A673 (cell line): ENCODE measurements at places on chromosomes 2 and 18. TPM values are rescaled to one million over a fixed set of nuclear protein-coding genes. Genes with fewer than 3 reads are reported as not detected.

C2orf80 gene
- not detected in 2 replicates for total RNA-seq

OTOS gene
- not detected in 2 replicates for total RNA-seq

DNA sequence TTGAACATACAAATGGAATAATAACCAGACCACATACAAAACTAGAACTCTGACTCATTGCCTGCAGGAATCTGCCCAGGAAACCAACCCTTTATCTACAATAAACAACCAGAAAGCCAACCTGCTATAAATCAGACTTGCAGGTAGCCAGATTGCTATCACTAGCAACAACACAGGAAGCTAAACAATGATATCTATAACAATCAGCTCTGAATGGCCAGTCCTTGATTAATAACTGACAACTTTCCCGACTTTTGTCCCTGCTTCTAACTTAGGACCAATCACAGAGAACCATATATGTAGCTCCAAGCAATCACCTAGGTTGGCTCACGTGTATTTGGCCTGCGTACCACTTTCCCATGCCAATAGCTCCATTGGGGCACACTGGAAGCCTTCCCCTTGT, 470.8 kb downstream of the RIT2 start:
- DNase-seq, result no peak

- DNase-seq, result no peak
Measured at GRCh38 chr2:109392816-109393661, 220.7 kb downstream of the SEPTIN10 start.

- DNase-seq, result no peak
Measured at GRCh38 chr2:50963734-50964133, 68.2 kb downstream of the NRXN1 start.

COL3A1 gene
- total RNA-seq, result 12.6 and 23.7 TPM in 2 replicates

DNA sequence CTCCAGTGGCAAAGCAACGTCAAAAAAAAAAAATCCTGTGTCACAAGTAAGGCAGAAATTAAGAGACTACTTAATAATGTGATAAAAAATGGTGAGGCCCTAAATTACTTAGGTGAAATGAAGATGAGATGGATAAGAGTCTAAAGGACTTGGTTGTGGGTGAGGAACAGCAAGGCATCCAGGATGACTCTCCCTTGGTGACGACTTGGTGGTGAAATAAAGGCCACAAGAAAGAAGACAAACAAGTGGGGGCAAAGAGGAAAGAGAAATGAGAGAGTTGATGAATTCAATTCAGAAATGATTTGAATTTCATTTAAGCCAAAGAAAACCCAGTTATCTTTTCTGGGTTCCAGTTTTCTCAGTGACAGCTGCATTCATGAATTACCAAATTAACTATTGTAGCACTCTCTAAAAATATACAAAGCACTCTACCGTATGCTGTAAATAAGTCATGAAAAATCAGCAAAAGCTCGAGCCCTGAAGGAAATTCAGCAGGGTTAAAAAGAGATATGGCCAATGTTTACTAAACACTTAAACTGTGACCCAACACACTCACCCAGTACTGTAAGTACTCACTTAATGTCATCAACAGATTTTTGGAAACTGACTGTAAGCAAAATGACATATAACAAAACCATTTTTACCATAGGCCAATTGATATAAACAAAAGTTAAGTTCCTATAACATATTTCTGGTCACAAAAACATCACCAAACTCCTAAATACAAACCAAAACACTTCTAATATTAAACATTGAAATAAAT, 1.4 kb downstream of the METTL8 start:
- no peak for DNase-seq

- no peak for DNase-seq
Measured at GRCh38 chr2:7084601-7085000, 167.4 kb downstream of the RNF144A start.

ANKRD44 gene
- 17.0 and 22.2 TPM in 2 replicates for total RNA-seq

CTNNA2 gene
- not detected in 2 replicates for total RNA-seq

DNA sequence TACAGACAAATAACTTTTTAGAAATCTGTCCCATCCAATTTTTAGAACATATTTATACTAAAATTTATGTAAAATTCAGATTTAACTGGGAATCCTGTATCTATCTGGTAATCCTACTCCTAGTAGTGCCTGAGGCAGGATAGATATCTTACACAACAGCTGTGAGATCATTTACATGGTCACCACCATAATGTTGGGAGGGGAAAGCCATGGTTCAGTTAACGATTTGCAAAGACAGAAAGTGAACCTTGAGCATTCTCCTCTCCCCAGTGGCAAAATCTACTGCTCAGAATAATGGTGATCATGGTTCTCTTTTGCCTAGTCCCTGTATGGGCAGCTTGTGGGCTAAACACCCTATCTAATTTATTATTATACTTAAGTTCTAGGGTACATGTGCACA, 7.7 kb upstream of the TMEM247 start:
- no peak for DNase-seq

GRCh38 chr2:226215902-226216503, 583.6 kb downstream of the IRS1 start:
- DNase-seq, result peak; percentile 87

DNA sequence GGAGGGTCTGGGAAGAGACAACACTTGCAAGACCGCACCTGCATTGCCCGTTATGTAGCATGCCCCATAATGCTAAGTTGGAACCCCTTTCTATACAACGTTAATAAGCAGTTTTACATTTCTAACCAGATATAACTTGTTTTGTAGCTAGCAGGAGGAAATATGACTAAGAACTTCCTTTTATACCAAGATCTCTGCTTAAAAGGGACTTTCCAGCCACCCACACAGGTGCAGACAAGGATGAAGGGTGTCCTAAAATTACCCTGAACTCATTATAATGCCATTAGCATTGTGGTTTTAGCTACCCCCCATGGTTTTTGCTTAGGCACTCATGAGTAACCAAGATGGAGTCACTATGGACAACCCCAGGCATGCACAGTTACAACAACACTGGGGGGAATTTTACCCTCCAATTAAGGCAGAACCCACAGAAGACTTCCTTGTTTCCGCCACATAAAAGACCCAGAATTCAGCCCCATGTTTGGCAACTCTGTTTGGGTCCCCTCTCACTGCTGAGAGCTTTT, 362.8 kb downstream of the CBLN2 start:
- DNase-seq, result no peak

DNA sequence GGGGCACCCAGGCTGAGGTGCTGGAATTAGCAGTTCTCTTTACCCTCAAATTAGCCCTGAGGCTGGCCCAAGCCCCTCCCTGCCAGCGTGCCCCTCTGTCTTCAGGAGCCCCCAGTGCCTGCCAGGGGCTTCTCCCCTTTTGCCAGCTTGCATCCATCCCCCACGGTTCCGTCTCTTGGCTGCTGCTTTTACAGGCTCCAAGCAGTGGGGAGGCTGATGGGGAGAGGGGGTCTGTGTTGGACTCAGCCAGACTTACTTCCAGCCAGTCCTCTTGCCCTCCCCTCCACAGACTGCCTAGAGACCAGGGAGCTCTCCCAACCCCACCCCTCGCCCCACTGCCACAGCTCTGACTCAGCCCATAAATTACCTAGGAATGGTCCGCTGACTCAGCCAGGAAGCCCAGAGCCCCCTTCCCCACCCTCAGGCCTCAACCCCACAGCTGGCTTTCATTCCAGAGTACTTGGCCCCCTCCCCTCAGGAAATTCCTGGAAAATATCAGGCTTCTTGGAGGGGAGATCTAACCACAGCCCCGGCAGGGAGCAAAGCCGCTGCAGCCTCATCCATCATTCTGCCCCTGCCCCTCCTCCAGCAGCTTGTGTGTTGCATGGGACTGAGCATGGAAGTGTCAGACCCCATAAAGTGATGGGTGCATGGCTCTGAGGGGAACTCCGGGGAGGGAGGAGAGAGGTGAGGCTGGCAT, 184.6 kb downstream of the ZFP36L2 start:
- DNase-seq, result peak; percentile 93

REG1B gene
- not detected in 2 replicates for total RNA-seq

LRRC30 gene
- not detected in 2 replicates for total RNA-seq

- DNase-seq, result no peak
Measured at GRCh38 chr18:58443671-58444070, 185.2 kb downstream of the ALPK2 start.

DNA sequence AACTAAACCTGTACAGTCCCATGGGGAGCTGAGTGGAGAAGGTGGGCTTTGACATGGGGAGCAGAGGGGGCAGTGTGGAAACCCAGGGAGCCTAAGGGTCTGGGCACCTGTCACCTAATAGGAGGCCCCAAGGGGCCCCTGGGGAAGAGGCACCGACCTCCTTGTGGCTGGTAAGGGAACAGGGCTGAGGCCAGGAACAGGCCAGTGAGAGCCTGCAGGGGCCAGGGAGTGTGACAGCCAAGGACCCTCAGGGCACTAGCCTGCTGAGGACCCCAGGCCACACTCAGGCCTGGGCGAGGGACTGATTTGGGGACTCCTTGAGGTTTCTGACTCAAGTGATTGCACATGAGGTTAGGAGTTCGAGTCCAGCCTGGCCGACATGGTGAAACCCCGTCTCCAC, 24.5 kb upstream of the ALPP start:
- no peak for DNase-seq

GRCh38 chr2:166134252-166135151, 6.7 kb upstream of the SCN1A start:
- DNase-seq, result no peak

DNA sequence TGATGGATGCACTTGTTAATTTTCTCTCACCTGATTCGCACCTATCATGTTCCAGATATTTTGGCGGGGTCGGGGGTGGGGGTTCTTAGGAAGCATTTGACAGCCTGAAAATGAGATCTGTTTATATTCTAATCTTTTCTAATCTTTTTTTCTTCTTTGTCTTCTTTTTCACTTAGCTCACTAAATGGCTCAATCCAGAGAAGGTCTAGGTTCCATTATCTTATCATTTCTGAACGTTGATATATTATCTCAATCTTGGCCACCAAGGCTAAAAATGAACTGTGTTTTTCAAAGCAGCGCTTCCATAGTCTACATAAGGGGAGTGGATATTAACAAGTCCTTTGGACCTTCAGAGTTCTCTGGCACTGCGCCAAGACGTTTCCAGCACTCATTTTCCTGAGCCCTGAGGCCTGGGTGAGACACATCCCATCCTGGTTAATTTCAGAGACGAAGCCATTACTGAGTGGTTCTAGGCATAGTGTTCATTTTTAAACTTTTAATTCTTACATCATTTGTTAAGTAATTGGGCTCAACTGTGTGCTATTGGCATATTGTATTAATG, 229.0 kb downstream of the SOX11 start:
- DNase-seq, result no peak

- no peak for DNase-seq
Measured at GRCh38 chr2:174612970-174613369, 15.4 kb upstream of the WIPF1 start.

DNA sequence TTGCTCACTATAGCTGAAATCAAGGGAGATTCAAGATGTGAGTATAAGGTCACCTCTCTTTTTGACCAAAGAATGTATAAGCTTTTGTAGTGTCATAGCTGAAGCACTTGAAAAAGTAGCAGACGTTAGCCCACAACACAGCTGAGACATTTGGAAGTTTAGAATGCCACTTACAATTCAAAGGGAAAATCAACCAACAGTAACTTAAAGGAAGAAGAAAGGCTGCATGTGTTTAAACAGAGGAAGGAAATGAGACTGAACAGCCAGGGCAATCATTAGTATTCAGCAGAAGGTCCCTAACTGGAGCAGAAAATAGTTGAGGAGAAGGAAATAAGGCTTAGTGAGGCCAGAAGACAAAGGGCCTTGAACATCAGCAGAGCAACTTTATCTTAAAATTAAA, 23.5 kb upstream of the SCG2 start:
- DNase-seq, result no peak

IL1R1 gene
- total RNA-seq, result 0.22 and 0.45 TPM in 2 replicates

CPO gene
- not detected in 2 replicates for total RNA-seq

DNA sequence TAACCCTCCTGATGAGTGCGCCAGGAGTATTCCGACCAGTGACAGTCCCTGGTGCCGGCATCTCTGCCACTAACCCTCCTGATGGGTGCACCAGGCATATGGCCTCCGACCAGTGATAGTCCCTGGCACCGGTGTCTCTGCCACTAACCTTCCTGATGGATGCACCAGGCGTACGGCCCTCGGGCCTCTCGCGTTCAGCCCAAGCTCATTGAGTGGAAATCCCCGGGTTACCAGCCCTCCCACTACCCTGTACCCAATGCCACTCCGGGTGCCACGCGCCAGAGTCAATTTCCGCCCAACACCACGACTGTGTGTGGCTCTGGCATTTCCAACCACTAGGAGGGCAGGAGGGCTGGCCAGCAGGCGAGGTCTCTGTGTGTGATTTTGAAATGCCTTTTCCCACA, 11.7 kb upstream of the GPC1 start:
- DNase-seq, result no peak

TDRD15 gene
- not detected in 2 replicates for total RNA-seq

DNA sequence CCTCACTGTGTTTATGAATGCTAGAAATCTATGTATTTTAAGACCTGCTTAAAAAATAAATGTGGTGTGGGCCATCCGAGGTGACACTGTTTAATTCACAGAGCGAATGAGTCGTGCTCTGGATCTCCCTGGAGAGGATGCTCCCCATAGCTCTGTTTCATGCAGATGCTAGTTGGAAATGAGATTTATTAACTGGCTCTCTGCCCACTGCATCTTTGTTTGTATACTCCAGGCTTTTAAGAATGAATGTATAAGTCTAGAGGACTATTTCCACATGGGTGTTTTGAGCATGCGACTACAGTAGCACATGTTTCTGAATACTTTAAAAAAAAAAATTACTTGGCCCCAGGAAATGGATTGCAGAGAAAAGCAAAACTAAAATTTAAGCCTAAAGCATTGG, 3.9 kb downstream of the MAPRE2 start:
- DNase-seq, result peak; percentile 54

- DNase-seq, result no peak
Measured at GRCh38 chr2:239065962-239066361, 218.1 kb downstream of the TWIST2 start.

DNA sequence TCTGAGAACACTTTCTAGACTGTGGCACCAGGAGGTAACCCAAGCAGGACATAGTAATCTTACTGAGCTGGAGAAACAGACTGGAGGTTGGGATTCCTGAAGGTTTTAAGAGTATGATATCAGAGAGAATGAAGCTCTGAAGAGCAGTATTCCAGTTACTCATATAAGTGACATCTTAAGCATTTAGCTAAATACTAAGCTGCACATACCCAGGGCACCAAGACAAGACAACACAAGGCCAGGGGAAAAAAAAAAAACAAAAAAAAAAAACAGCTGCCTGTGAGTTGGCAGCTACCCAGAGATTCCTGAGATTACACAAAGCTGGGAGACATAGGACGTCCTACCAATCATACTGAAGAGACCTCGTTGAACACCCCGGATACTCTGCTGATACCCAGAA, 175.8 kb downstream of the SRBD1 start:
- peak; percentile 7 for DNase-seq

GRCh38 chr2:162607915-162608314, 230.7 kb downstream of the KCNH7 start:
- no peak for DNase-seq

CABLES1 gene
- 7.1 and 7.2 TPM in 2 replicates for total RNA-seq

DNA sequence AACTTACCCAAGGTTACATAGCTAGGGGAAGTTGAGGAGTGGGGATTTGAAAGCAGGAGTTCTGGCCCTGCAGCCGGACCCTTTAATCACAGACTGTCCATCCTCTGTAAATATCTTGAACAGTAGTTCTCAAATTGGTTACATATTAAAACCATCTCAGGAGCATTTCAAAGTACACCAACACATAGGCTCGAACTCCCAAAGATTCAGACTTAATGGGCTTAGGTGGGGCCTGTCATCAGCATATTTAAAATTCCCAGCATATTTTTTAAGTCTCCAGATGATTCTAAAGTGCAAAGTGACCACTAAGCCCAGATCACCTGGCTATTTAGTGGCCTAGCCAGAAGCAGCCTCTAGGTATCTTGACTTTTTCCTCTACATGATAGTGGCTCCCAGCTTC, 192.2 kb downstream of the ZNF385B start:
- DNase-seq, result no peak

GRCh38 chr2:136029149-136029548, 43.7 kb upstream of the DARS1 start:
- no peak for DNase-seq

- no peak for DNase-seq
Measured at GRCh38 chr2:105395691-105396090, 3.2 kb downstream of the FHL2 start.
